SJSA1 (cell line): ENCODE measurements at places on chromosomes 2 and 18. TPM values are rescaled to one million over a fixed set of nuclear protein-coding genes. Genes with fewer than 3 reads are reported as not detected.

GRCh38 chr2:1752751-1753150 is 8.4 kb upstream of the PXDN start:
- H3K4me3 ChIP-seq: no peak overlapping the region
- no peak overlapping the region for H3K27ac ChIP-seq
- DNase-seq: peak; percentile 35

Gene MARCO
- not detected in 2 replicates for total RNA-seq

GRCh38 chr2:99067871-99068625 is 73.5 kb upstream of the C2orf15 start:
- H3K4me3 ChIP-seq: no peak overlapping the region
- H3K27me3 ChIP-seq: no peaks in the 10 kb centered on the region; the same call in 1 of the 2 replicates
- no peaks in the 10 kb centered on the region for H3K4me1 ChIP-seq

- no peaks in the 10 kb centered on the region for H3K27me3 ChIP-seq
- H3K4me1 ChIP-seq: peaks cover 4% of the 10 kb centered on the region
- DNase-seq: no peak
- no peak overlapping the region for H3K4me3 ChIP-seq
- H3K36me3 ChIP-seq: no peaks in the 10 kb centered on the region; the same call in 1 of the 2 replicates
Observed at GRCh38 chr2:3299130-3299529, 78.5 kb downstream of the EIPR1 start.

GRCh38 chr2:173305303-173305702 is 49.4 kb upstream of the CDCA7 start:
- no peaks in the 10 kb centered on the region for H3K36me3 ChIP-seq
- no peak overlapping the region for H3K4me3 ChIP-seq
- H3K27me3 ChIP-seq: no peaks in the 10 kb centered on the region
- no peak overlapping the region for H3K27ac ChIP-seq

GRCh38 chr2:64538764-64539433 is 14.8 kb downstream of the AFTPH start:
- peaks cover 8% of the 10 kb centered on the region; the same call in 1 of the 2 replicates for H3K4me1 ChIP-seq
- no peak for DNase-seq
- H3K27ac ChIP-seq: no peak overlapping the region
- H3K36me3 ChIP-seq: no peaks in the 10 kb centered on the region
- H3K27me3 ChIP-seq: no peaks in the 10 kb centered on the region
- no peak overlapping the region for H3K4me3 ChIP-seq

- H3K4me1 ChIP-seq: no peaks in the 10 kb centered on the region
- no peaks in the 10 kb centered on the region for H3K27me3 ChIP-seq
- peaks cover 88% of the 10 kb centered on the region for H3K36me3 ChIP-seq
- no peak for DNase-seq
- no peak overlapping the region for H3K4me3 ChIP-seq
Observed at GRCh38 chr2:86492048-86492453, 50.9 kb downstream of the KDM3A start.

- no peaks in the 10 kb centered on the region for H3K4me1 ChIP-seq
- H3K4me3 ChIP-seq: no peak overlapping the region
Observed at GRCh38 chr2:120626566-120626965, 109.1 kb upstream of the GLI2 start.

- H3K36me3 ChIP-seq: no peaks in the 10 kb centered on the region
- H3K4me1 ChIP-seq: peaks cover 6% of the 10 kb centered on the region
- H3K27ac ChIP-seq: no peak overlapping the region
- no peaks in the 10 kb centered on the region for H3K27me3 ChIP-seq
- DNase-seq: peak; percentile 79
Observed at GRCh38 chr2:112726487-112727190, 5.8 kb downstream of the NT5DC4 start.

GRCh38 chr2:71601136-71602114 is 148.1 kb downstream of the DYSF start:
- DNase-seq: no peak
- H3K27ac ChIP-seq: no peak overlapping the region
- H3K36me3 ChIP-seq: peaks cover 5% of the 10 kb centered on the region; the same call in 1 of the 2 replicates
- no peak overlapping the region for H3K4me3 ChIP-seq

- no peaks in the 10 kb centered on the region for H3K27me3 ChIP-seq
- no peak overlapping the region for H3K4me3 ChIP-seq
- no peak overlapping the region for H3K27ac ChIP-seq
Observed at GRCh38 chr18:45724601-45725000, 620 bp downstream of the SLC14A1 start.

DNA sequence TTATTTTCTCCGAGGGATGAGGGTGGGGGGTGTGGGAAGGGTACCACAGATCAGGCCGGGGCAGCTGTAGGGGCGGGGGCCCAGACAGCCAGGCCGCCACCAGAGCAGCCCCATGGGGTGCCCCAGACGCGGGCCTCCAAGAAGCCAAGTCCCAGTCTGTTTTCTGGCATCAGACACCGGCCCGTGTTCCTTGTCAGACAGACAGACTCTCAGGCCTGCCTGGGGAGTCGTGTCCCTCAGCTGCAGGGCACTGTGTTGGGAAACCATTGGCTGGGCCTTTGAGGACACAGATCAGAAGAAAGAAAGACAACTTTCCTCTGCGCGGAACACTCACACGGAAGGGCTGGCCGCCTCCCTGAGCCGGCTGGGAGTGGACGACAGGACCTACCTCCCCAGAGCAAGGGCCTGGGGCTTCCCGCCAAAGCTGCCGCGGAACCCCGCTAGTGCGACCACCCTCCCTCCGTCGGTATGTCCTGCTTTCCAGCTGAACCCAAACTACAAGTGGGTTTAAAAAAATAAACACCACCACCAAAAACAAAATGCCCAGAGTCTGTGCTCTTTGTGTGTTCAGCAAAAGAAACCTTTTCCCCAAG is 88.0 kb downstream of the SMAD7 start:
- no peak overlapping the region for H3K27ac ChIP-seq
- no peak overlapping the region for H3K4me3 ChIP-seq
- H3K27me3 ChIP-seq: no peaks in the 10 kb centered on the region
- H3K4me1 ChIP-seq: peaks cover 19% of the 10 kb centered on the region

DNA sequence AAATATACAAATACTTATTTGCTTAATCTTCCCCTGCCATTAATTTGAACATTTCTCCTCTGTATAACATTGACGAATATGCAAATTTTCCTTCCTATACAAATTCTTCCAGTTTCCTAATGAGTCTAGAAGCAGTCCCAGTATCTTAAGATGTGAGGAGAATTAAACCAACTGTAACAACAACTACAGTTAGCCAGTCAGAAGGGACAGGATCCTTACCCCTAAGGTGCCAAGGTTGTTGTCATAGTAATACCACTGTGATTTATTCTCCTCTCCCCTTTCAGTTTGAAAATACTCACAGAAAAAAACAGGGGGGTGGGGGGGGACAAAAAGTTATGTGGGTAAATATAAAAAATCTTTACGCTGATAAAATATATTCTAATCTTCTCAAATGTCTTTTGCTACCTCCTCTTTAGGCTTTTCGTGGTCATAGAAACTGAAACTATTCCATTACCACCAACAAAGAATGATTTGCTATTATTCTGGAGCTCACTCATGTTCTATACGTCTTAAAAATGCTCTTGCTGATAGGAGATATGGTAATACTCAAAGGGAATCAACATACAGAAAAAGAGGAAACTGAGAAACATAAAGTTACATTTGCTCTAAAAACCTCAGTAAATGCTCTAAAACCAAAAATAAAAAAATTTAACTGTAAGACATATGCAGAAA is 107.6 kb downstream of the MEMO1 start:
- no peak for DNase-seq
- H3K27ac ChIP-seq: no peak overlapping the region
- H3K4me3 ChIP-seq: no peak overlapping the region
- H3K4me1 ChIP-seq: no peaks in the 10 kb centered on the region
- H3K36me3 ChIP-seq: peaks cover 10% of the 10 kb centered on the region

Gene ALK
- not detected in 2 replicates for total RNA-seq
